ENCODE measurements at places on chromosomes 12 and 14. TPM values are rescaled to one million over a fixed set of nuclear protein-coding genes. Genes with fewer than 3 reads are reported as not detected.

GALNT8 gene
- polyA plus RNA-seq: 2.9 TPM

TAS2R7 gene
- polyA plus RNA-seq: not detected

DNA sequence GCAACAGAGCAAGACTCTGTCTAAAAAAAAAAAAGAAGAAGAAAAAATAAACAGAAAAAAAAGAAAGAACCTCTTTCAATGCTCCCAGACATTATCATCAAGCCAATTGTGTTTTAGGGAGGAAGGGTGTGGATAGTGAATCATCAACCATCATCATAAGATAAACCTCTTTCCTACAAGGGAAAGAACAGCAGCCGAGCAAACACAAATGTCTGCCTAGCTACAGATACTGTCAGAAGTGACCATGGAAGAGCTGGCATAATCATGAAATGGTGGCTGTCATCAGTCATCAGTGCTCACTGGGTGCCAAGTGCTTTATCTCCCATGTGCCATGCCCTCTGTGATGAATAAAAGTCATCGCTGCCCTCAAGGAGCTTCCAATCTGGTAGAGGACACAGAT is 46.6 kb downstream of the SLC17A8 start:
- no peak for DNase-seq

DNA sequence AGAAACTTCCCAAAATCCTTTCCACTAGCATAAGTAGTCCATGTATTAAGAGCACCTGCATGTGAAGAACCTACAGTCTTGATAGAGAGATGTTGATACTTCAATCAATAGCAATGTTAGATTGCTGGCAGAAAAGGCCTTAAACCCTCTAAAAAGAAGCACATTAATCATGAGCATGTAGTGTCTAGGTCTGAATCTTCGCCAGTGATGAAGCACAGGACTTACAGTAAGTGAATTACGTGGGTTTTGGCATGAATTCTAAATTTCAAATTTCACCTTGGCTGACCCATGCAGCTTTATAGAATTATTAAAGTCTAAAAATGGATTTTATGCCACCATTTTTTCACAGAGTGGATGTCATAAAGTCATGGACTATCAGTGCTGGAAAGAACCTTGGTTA is 791.6 kb upstream of the NOVA1 start:
- DNase-seq: no peak

- DNase-seq: no peak
Measured at GRCh38 chr14:90115780-90116179, 54.0 kb downstream of the KCNK13 start.
